ENCODE measurements at places on chromosomes 5 and 9.
A peak's percentile ranks its signal among the peaks of the same experiment; 100 is the strongest.

GRCh38 chr9:88976890-88977257 lies 14.4 kb upstream of the S1PR3 start:
- no peak for DNase-seq

GRCh38 chr5:125181955-125182354 lies 435.5 kb upstream of the ZNF608 start:
- DNase-seq: no peak

DNA sequence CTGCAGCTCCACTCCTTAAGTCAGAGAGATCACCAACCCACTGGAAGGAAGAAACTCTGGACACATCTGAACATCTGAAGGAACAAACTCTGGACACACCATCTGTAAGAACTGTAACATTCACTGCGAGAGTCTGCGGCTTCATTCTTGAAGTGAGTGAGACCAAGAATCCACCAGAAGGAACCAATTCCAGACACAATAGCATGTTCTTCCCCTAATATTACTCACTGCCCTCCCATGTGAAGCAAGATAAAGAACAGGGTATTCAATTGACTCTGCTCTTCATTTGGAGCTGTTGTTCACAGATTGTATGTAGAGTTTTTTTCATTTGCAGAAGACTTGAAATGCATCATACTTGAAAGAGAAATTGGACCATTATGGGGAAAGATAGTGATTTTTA lies 10.8 kb downstream of the SAXO1 start:
- DNase-seq: no peak

DNA sequence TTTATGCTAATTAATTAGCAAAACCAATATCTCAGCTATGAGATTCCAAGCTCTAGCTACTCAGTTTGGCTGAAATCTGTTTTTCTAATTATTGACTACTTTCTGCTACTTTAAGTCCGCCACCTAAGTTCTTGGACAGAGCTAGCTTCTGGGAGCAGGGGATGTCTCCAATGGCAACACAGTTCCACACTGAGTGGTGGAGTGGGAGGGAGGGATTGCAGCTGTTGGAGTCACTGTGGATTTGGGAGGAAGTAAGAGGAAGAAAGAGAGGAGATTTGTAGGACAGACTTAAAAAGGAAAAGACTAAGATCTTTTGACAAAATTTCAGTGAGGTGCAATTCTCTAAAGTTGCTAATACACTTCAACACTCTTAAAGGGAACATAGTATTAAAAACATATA lies 450.8 kb downstream of the NFIB start:
- DNase-seq: peak; percentile 54

GRCh38 chr5:170266570-170267381 lies 30.8 kb downstream of the LCP2 start:
- no peak for DNase-seq
